M059J (cell line): ENCODE measurements at places on chromosomes 3 and 15.

DNA sequence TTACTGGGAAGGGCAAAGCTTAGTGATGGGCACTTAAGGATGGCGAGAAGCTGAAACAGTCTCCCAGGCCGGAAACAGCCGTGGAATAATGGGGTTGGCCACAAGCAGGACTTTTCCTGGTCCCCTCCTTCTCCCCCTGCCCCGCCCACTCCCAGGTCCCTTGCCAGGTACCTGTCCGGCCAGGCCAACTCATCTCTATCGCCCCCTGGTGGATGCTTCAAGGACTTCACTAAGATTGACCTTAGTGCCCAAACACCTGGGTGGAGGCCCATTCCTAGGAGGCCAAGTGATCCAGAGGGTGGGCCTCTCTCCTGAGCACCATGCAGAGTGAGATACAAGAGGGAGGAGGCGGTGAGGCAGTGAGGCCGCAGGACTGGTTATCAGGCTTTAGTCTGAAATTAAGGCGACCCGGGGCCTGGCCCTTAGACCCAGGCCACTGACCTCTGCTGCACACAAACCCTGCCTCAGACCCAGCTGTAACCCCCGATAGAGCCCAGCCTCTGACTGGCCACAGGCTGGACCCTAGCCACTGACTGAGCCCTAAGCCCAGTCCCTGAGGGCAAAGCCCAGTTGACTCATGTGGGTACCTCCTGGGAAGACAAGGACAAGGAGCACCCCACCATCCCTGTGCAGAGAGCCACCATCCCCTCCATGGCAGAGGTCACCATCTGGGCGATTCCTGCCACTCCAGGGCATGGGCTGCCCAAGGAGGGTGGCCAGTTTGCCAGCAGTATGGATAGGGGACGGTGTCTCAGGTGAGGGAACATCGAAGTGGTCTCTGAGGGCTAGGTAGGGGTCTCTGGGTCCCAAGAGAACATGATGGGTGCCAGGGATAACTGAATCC, 37.6 kb downstream of the VIPR1 start:
- DNase-seq = no peak

DNA sequence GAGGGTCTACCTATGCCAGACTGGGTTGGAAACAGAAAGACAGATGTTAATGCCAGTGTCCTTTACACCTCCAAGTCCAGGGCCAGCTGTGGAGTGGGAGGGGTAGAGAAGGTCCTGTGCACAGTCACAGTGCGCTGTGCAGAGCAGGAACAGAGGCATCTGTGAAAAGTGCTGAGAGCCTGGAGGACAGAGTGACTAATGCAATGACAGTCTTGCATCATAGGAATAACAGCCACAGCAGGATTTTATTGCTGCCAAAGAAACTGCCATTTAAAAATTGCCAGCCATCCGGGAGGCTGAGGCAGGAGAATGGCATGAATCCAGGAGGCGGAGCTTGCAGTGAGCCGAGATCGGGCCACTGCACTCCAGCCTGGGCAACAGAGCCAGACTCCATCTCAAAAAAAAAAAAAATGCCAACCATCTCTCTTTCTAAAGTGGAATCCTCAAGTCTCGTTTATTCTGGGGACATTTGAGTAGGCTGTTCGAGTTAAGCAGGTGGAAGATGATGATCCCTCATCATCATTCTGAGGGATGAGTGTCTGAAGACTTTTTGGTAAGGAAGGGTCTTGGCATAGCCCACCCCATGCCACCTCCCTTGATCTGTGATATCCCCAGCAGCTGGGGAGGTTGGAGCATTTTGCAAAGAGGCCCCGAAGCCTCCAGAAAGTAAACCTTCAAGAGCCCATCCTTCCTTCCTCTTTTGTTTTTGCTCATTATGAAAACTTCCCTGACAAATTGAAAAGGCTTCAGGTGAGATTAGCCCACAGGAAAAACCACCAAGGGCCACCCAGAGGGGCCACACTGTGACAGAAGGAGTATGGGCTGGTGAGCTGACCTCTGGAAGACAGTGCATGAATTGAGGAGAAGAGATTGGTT, 7.7 kb downstream of the CCR2 start:
- peak; percentile 81 for DNase-seq

DNA sequence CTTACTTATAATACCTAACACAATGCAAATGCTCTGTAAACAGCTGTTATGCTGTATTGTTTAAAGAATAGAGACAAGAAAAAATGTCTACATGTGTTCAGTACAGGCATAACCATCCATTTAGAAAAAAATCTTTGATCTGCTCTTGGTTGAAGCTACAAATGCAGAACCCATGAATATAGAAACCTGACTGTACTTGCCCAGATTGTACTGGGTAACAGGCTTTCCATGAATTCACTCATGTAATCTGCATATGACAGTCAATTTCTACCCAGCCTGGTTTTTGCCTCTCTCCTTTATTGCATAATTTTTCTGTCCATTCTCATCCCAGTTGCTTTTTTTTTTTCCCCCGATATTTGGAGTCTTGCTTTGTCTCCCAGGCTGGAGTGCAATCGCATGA, 62.6 kb upstream of the ETV5 start:
- DNase-seq = no peak

- no peak for DNase-seq
These were observed 5.7 kb downstream of the LRIG1 start for GRCh38 chr3:66494959-66495667.

- no peak for DNase-seq
These were observed 12.2 kb upstream of the NCKIPSD start for GRCh38 chr3:48697952-48698351.

DNA sequence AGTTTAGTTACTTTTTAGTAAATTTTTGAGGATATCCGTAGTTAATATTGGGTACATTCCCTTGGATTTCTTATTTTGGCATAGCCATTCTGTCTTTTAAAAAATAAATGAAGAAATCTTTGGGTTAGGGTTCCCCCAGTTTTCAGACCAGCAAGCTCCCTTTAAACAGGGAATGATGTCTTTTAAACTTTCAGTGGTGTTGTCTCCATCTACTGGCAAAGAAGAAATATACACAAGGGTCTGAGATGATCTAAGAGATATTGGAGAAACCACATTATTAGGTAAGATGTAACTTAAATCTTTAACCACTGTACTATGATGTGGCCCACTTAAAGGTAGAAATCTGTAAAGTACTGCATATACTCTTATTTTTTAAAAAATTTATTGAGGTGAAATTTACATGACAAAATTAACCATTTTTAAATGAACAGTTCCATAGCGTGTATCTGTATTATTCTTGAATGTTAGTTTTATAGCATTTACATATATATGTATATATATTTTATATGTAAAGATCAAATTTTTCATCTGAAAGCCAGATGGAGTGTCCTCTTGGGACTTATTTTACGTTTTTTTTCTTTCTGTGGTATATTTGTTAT, 35.1 kb upstream of the EIF3J start:
- DNase-seq = peak; percentile 56

- no peak for DNase-seq
These were observed 87.4 kb downstream of the TRIM42 start for GRCh38 chr3:140765246-140765645.

GRCh38 chr3:140311428-140311827, 366.4 kb upstream of the TRIM42 start:
- no peak for DNase-seq

DNA sequence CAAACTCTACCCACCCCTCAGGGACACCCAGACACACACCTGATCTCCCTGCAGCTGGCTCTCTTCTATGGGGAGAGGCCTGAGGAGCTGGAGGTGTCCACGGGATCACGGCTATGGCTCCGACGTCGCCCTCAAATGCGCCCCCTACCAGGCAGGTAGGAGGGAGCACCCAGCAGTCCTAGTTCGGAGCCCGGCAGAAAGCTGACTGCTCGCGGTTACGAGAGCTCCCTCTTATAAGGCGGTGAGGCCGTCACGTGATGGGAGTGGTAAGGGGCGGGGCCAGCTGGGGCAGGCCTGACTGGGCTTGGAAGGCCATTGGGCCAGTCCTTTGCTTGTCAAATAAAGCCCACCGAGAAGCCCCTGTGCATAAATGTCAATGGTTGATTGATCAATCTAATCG, at the start of gene PRR20G:
Gene PRR20G (minus strand): TSS at position 207 of the 400 bp plus-strand sequence. CDS start 681 bp downstream, outside the sequence.
- no peak for DNase-seq

- DNase-seq = no peak
These were observed 58.2 kb upstream of the SNRPA1 start for GRCh38 chr15:101353240-101353639.

GRCh38 chr3:186320862-186321568, 41.0 kb downstream of the DGKG start:
- DNase-seq = peak; percentile 87

- peak; percentile 85 for DNase-seq
These were observed 61.4 kb downstream of the GOLIM4 start for GRCh38 chr3:168034152-168034928.

GRCh38 chr3:150247441-150247840, 160.7 kb upstream of the TSC22D2 start:
- DNase-seq = no peak

DNA sequence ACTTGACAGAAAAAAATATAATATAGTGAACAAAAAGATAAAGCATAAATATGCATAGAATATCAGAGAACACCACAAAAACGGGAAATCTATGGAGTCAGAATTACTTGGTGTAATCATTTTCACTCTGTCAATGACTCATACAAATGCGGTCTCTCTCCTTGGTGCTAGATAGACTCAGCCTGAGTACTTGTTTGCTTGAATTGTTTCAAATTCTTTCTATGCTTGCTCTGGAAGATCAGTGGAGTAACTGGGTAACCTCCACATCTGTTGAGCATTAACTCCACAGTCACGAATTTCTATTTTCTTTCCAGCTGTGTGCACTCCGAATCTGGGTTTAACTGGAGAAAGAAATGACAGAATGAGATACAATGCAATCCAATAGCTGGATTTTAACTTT, 760.4 kb downstream of the ZPLD1 start:
- peak; percentile 35 for DNase-seq

GRCh38 chr3:103947062-103947461, 1419.6 kb upstream of the ALCAM start:
- DNase-seq = no peak

- no peak for DNase-seq
These were observed 64.5 kb downstream of the TRAT1 start for GRCh38 chr3:108887121-108887520.

DNA sequence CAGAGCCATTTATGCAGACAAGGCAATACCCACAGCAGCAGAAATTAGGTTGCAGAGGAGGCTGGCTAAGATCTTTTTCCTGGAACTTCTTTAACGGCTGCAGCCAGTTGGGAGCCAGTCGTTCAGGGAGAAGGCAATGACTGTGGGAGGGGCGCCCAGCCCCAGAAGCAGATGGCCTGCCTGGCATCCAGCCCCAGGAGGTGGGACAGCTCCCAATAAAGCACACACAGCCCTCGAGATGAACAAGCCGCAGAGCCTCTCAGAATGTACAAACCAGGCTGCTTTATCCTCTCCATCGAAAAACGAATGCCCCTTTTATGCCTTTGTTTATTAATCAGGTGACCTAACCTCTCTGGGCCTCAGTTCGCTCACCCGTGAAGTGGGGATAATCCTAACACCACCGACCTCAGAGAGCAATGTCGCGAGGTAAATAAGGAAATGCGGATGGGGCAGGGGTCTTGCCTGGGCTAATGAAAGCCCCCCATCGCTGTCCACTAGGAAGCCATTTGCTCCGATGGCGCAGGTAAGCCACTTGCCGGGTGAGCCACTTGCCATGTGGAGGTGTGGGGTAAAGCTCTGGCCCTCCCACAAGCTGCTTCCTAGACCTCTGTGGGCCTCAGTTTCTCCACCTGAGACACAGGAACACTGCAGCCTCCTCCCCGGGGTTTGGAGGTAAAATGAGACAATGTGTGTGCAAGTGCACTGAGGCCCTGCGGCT, 35.8 kb downstream of the MGLL start:
- DNase-seq = no peak

DNA sequence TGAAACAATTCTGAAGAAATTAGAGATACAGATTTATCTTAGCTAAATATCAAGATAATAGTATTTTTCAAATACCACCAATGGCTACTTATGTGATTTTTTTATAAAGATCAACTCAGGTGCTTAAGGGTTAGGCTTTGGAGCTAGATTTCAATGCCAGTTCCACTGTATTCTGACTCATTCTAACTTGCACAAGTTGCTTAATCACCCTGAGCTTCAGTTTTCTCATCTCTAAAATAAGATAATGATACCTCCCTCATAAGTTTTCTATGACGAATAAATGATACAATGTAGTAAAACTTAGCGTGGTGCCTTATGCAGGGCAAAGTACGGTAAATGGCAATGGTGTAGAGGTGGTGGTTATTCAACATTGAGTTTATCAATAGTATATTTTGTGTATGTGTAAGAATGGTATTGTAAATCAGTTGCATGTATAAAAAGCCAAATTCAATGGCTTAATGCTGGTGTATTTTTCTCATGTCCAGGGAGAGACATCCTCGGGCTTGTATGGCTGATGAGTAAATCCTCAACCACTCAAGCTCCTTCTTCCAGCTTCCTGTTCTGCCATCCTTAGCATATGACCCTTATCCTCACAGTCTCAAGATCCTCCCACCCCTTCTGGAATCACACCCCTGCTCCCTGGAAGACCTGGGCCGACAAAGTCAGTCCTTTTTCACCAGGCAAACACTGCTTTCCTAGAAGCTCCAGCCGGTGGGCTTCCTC, 505.9 kb upstream of the CFAP20DC start:
- peak; percentile 46 for DNase-seq

DNA sequence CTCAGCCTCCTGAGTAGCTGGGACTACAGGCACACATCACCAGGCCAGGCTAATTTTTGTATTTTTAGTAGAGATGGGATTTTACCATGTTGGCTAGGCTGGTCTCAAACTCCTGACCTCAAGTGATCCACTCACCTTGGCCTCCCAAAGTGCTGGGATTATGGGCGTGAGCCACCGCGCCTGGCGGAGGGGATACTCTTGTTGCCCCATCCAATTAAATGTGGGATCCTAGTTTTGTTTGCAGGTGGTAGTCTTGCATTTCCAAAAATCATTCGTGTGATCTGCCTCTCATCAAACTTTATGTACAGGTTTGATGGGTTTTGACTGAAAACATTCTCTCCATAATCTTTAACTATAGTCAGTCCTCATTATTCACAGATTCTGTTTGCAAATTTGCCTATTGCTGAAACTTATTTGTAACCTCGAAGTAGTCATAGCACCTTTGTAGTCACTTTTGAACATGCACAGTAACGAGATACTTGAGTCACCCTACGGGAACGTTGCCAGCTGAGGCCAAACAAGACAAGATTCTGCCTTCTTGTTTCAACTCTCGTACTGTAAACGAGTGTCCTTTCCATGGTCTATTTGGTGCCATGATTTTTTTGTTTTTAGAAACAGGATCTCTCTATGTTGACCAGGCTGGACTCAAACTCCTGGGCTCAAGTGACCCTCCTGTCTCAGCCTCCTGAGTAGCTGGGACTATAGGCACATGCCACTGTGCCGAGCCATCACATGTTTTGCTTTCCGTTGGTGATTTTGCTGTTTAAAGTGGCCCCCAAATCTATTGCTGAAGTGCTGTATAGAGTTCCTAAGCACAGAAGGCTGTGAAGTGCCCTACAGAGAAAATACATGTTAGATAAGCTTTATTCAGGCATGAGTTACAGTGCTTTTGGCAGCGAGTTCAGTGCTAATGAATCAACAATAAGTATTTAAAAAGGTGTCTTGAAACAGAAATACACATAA, 8.1 kb upstream of the MAPK6 start:
- peak; percentile 94 for DNase-seq
